ENCODE measurements at places on chromosomes 13 and 19.
A peak's percentile ranks its signal among the peaks of the same experiment; 100 is the strongest.

DNA sequence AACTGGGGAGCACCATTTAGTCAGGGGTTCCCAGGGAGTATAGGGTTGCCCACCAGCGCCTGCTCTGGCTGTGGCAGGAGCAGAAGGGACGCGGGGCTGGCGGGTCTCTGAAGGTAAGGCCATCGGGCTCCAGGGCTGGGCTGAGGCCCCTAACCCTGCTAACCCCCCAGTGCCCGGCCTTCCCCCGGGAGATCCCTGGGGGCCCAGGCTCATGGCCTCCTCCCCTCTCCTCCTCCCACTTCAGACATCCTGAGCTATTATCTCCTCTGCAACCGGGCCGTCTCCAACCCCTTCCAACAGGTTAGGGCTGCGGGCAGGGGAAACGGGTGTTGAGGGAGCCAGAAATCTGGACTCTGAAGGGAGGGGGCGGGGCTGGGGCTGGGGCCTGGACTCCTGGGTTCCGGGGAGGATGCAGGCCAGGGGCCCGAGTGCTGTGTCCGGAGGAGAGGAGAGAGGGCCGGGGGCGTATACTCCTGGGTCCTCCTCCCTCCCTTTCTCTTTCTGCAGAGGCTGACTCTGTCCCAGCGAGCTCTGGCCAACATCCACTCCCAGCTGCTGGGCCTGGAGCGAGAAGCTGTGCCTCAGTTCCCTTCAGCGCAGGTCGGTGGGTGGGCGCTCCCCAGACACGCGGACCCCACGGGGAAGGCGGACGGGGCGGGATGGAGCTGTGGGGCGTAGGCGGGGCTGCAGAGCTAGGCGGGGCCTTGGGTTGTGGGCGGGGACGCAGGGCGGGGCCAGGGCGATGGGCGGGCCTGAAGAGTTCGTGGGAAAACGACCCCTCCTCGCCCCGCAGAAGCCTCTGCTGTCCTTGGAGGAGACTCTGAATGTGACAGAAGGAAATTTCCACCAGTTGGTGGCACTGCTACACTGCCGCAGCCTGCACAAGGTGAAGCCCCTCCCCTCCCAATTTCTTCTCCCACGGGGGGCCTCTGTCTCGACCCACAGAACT is 15.3 kb downstream of the TTYH1 start:
- DNase-seq = no peak

GRCh38 chr19:1568320-1569019 is at the start of gene MEX3D:
TSS of gene MEX3D (minus strand) at chr19:1568325. CDS start at chr19:1568058, 267 bp downstream.
- peak; percentile 59 for DNase-seq

- no peak for DNase-seq
Measured at GRCh38 chr19:1765232-1765903, 12.1 kb downstream of the ONECUT3 start.

DNA sequence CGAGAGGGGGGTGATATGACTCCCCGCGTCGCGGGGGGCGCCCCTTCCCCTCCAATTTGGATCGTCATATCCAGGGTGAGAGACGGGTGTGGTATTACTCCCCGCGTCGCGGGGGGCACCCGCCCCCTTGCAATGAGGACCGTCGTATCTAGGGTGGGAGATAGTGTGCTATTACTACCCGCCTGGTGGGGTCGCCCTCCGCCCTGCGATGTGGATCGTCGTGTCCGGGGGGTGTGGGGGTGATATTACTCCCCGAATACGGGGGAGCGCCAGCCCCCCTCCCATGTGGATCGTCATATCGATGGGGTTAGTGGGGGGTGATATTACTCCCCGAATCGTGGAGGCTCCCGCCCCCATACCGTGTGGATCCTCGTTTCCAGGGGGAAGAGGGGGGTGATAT is 29.2 kb upstream of the RGCC start:
- DNase-seq = no peak

GRCh38 chr13:58933475-58933874 is 1230.3 kb downstream of the DIAPH3 start:
- no peak for DNase-seq

GRCh38 chr13:62663767-62664166 is 1248.1 kb upstream of the PCDH20 start:
- DNase-seq = no peak

- DNase-seq = no peak
Measured at GRCh38 chr19:12034198-12034597, 1.3 kb downstream of the ZNF433 start.
